ENCODE measurements at places on chromosomes 2 and 18.

GRCh38 chr2:63372549-63372948 is 215.7 kb downstream of the WDPCP start:
- DNase-seq, result no peak

- DNase-seq, result no peak
These were observed 59.8 kb downstream of the NDUFA10 start for GRCh38 chr2:239965318-239965717.

DNA sequence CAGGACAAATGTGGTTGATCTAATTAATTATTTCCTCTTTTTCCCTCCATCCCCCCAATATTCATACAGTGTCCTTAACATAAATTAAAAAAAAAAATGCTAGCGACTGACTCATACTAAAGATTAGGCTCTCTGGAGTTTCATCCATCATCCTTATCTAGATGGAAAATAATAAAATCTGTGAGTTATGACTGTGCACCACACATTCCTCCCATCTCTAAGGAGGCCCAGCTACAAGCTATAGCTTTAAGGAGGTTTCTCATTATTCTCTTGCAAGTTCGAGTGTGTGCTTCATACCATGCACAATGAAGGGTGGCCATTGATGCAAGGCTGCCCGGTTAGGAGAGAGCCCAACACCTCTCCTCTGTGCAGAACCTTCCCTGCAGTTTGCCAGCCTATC is 77.3 kb downstream of the XDH start:
- no peak for DNase-seq

DNA sequence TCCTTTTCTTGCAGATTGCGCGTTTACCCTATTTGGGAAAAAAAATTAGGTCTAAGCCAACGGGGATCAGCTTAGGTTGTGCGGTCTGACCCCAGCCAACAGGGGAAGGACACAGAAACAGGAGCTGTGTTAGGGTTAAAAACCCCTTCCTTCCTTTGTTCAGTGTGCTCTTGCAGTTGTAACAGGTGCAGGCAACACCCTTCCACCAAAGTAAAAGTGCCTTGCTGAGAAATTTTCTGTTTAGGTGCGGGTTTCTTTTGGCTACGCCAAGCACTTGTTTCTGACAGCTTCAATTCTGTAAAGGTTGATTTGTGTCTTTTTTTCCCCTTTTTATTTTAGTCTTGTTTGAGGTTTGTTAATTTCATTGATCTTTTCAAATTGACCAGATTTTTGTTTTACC is 92.5 kb downstream of the PTPN4 start:
- no peak for DNase-seq

DNA sequence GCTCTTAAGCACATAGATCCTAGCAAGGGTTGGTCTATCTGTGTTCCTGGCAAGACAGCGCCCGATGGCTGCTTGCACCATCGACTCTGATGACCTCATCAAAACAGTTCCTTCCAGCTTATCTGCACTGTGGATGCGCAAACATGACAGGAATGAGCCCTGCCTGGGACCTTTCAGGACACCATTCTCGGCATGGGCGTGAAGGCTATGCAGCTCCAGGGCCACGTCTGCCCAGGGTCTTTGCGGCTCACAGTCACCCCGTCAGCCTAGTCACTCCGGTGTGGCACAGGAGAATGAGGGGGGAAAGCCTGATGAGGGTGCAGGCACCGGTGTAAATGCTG is 147.8 kb upstream of the TWIST2 start:
- no peak for DNase-seq

- no peak for DNase-seq
These were observed 618.9 kb upstream of the SLC39A10 start for GRCh38 chr2:195038153-195038552.

- no peak for DNase-seq
These were observed 25.5 kb upstream of the NFE2L2 start for GRCh38 chr2:177289824-177290628.

DNA sequence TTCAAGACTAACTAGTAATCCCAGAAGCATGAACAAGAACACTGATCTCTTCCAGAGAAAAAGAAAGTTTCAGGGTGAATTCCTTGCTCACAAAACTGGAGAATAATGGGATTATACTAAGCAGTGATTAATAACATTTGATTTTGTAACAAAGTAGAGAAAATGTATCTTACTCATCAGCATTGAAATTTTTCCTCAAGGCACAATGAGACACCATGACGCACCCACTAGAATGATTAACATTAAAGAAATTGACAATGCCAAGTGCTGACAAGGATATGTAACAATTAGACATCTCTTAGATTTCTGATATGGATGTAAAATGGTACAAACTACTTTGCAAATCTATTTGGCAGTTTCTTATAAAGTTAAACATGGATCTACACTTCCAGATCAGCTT is 101.1 kb upstream of the EPHA4 start:
- no peak for DNase-seq

All from T follicular helper cell (primary cell).